ENCODE measurements at places on chromosomes 1 and 21. TPM values are rescaled to one million over a fixed set of nuclear protein-coding genes. Genes with fewer than 3 reads are reported as not detected.

- no peak for DNase-seq
These were observed 42.2 kb upstream of the POU3F1 start for GRCh38 chr1:38088791-38089190.

BNIPL gene
- total RNA-seq: 0.89 TPM

GRCh38 chr1:239140968-239141367 lies 245.4 kb upstream of the CHRM3 start:
- no peak for DNase-seq

- DNase-seq: no peak
These were observed 212.9 kb downstream of the KCNH1 start for GRCh38 chr1:210920716-210921694.

DNA sequence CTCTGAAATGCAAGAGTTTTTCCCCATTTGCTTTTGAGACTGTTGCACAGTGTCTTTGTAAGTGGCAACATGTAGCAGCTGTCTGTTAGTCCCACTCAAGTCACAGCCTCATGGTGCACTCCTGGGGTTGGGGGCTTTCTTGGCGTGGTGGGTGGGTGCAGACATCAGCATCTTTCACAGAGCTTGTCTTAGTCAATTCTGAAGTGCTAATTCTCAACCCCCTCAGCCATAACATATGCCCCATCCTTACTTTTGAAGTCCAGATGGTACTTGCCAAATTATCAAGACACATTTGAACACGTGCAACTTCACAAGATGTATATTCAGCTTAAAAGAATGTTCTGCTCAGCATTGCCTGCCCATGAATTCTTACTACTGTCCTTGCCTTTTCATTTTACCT lies 87.1 kb downstream of the VCAM1 start:
- no peak for DNase-seq

GPA33 gene
- 0.20 TPM for total RNA-seq

COL24A1 gene
- not detected for total RNA-seq

DNA sequence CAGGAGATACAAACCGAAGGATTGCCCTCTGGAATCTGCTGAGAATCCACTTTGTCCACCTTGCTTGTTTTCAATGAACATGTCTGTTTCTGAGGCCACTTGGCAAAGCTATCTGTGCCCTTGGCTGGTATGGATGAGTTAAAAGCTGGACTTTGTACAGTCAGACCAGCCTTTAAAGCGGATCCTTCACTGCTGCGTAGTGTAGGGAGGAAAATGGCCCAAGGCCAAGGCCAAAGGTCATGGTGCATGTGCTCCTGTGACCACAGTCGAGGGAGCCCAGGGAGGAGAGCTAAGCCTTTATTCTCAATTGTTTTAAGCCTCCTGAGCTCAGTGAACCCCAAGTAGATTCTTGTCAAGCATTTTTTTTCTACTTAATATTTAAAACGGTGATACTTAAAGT lies 37.0 kb downstream of the KCNJ15 start:
- no peak for DNase-seq

- DNase-seq: no peak
These were observed 1.1 kb downstream of the UBE2Q1 start for GRCh38 chr1:154557248-154557938.

- no peak for DNase-seq
These were observed 133.0 kb upstream of the SAMSN1 start for GRCh38 chr21:14678973-14679574.

DNA sequence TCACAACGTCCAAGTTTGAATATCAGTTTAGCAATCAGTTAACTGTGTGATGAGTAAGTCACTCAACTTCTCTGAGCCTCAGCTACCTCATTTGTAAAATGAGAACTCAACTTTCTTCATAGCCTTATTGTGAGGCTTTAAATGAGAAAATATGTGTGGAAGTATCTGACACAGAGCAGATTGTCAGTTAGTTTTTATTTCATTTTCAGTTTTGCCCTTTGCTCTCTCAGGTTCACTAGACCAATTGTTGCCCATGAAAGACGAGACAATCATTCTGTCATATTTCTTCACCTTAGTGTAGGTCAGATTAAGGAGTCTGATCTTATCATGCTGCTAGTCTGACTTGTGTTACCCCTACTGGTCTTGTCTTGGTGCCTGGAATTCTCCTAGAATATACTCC lies 232.8 kb upstream of the PTBP2 start:
- DNase-seq: no peak

DNA sequence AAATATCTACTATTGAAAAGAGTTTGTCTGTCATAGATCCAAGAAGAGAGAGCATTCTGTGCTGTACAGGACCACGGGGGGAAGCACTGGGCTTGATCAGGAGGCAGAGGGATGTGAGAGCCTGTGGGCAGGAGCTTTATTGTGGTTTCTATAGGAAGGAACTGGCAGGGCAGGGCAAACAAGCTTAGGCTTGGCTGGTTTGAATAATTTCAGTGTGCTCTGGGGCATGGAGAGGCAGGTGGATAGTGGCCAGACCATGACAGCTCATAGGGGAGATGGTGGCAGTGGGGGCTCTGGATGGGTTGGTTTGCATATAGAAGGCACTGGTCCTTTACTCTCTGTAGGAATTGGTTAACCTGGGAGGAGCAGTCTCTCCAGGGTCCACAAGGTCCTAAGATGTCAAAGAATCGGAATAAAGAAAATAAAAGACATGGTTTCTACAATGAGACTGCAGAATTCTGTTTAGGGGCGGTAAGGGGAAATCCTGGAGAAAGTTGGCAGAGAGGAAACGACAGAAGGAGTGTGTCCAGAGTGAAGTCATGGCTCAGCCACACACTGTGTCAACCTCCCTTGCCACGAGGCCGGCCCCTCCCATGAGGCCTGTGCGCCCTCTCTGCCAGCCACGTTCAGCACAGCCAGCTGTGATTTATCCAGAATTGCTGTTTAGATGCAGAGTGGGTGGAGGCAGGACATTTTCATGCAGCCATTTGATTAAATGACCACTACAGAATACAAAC lies 81.7 kb upstream of the PGBD5 start:
- DNase-seq: no peak

GJA4 gene
- 1.4 TPM for total RNA-seq

DNA sequence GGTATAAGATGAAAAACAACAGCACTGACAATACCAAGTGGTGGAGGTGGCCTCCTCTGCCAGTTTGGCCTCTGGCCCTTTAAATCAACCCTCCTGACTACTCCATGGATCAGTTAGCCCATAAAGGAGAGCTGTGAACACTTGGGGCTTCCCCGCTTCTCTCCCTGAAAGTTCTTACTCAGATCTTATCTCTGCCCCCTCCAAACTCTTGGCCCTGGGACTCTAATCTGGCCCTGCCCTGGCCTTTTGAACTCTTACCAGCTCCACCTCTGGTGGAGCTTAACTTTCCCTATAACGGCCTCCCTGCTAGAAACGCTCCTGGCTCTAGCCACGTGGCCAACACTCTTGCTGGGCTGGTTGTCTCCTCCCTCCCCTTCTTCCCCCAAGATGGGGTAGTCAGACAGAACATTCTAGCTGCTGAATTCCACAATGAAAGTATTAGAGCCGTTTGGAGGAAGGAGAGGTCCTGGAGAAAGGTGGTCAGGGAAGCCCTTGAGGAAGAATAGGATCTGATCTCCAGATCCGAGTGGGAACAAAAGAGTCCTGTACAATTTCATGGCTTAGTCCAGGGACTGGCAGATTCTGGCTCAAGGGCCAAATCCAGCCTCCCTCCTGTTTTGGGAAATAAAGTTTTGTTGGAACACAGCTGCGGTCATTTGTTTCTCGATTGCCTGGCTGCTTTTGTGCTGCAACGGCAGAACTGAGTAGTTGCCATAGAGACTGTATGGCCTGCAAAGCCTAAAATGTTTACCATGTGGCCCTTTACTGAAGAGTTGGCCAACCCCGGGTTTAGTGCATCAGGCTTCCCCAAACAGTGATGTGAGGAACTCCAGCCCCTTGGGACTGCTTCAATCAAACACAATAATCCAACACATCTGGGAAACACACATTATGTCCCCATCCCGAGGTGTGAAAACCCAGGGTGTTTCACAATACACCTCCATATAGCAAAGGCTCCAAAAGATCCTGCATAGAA lies 9.5 kb upstream of the PIGR start:
- DNase-seq: no peak

TEDDM1 gene
- total RNA-seq: not detected

NKAIN1 gene
- not detected for total RNA-seq

TIAM1 gene
- 43.7 TPM for total RNA-seq

DNA sequence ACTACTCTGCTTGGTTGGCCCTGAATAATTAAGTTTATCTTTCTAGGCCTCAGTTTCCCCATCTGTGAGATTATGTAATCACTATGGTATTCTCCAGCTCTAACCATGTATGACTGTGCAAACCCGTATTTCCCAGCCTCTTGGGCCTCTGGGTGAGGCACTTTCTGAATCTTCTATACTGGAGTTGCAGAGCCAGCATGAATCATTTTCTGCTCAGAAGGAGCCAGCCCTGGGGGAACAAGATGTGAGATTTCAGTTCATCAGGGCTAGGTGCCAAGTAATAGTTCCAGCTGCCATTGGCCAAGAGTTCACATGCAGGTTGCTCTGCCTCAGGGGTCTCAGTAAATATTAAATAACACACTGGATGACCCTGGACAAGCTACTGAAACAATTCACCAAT lies 47.7 kb upstream of the USP24 start:
- no peak for DNase-seq

- no peak for DNase-seq
These were observed 1.4 kb downstream of the PEAR1 start for GRCh38 chr1:156894711-156895454.

DNA sequence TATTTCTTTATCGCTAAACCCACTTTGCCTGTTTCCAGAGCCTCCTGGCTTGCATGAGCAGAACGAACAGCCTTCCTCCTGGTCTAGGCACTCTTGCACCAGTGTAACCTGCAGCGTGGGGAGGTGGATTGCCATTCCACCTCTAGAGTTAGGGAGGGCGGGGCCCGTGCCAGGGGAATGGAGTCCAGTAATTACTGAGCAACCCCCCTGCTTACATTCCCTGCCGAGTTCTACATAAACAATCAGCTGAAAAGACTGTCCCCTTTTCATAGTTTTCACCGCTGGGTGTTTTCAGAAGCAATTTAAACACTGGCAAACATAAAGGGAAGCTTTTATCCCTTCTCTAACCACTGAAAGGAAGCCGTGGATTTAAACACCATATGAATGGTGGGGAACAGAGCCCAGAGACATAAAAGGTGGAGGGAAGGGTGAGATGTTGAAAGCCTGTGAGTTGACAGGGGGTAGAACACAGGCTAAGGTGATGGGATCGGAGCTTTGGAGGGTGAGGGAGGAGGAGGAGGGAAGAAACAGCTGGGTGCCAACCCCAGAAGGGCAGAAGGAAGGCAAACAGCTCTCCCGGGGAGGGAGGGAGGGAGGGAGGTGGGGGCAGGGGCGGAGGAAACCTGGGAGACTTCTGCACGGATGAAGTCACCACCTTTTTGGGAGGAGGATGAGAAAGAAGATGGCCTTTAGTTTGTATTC lies 68.0 kb upstream of the WDR26 start:
- no peak for DNase-seq

DNA sequence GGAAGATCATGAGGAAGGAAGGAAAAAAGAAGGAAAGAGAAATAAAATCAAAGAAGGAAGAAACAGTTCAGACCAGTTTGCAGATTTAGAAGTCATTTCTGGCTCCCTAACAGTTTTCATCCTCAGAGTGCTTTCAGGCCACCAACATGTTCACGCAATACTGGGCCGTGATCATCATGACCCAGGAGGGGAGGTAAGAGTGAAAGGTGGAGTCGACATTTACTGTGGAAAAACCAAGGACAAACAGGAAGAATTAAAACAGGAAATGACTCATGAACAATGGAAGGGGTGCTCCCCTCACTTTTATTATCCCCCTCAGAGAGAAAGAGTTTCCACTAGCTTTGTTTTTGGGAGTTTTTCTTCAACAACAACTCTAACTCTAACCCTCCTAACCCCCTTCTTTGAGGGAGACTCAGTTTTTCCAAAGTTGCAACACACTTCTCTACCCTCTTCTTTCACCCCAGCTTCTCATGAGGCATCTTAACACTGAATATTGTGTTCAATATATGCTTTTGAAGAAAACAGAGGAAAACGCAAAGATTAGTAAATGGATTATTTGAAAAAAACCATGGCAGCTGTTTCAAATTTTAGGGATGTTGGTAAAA lies 60.4 kb downstream of the VANGL2 start:
- DNase-seq: no peak

RGS1 gene
- 12.0 TPM for total RNA-seq

DNA sequence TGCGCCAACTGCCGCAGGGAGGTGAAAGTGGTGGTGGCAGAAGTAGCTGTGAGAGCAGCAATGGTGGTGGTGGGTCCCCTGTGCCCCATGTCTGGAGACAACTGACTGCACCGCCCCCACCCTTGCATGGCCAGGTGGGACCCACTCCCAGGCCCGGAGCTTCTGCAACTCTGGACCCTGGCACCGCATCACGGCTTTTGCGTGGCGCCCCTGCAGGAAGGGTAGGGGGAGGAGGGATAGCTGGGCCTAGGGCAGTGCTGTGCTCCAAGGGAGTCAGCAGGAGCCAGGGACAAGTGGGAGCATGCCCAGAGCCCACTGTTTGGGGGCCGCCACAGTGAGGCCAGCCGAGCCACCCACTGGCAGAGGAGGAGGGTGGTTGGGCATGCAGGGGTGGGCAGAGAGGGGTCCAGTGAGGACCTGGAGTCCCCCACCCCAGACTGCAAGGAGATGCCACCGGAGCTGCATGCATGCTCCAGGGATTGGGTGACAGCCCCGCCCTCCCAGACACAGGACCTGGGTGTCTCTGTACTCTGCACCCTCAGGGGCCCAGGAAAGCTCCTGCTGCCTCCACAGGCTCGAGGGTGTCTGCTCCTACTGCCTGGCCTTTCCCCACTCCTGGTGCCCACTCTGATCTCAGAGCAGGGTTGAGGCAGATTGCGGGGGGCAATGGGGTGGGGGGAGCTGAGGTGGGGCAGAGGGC lies 9.8 kb upstream of the CTTNBP2NL start:
- no peak for DNase-seq

- DNase-seq: no peak
These were observed 128.1 kb upstream of the CTTNBP2NL start for GRCh38 chr1:112267929-112268328.

CNTN2 gene
- not detected for total RNA-seq

- no peak for DNase-seq
These were observed 48.4 kb downstream of the NEK7 start for GRCh38 chr1:198205016-198205684.

DNA sequence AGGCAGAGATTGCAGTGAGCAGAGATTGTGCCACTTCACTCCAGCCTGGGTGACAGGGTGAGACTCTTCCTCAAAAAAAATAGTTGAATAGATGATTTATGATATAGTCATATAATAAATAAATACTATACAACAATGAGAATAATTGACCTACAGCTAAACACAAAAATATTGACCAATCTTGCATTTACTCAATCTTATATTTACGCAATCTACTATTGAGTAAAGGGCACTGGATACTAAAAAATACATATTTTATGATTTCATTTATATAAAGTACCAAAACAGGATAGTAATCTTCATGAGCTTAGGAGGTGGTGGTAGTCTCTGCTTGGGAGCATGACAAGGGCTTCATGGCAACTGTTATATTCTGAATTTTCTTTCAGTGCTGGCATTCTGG lies 19.1 kb upstream of the GBP3 start:
- no peak for DNase-seq

GRCh38 chr1:93581917-93582850 lies 99.5 kb downstream of the BCAR3 start:
- DNase-seq: no peak

- DNase-seq: no peak
These were observed 31.5 kb downstream of the ACTN2 start for GRCh38 chr1:236717811-236718210.

GRCh38 chr1:232260861-232261260 lies 369.1 kb downstream of the SIPA1L2 start:
- DNase-seq: no peak

GRCh38 chr1:23466423-23466989 lies 17.5 kb downstream of the ASAP3 start:
- DNase-seq: no peak
